ENCODE measurements at places on chromosomes 6 and 20.

DNA sequence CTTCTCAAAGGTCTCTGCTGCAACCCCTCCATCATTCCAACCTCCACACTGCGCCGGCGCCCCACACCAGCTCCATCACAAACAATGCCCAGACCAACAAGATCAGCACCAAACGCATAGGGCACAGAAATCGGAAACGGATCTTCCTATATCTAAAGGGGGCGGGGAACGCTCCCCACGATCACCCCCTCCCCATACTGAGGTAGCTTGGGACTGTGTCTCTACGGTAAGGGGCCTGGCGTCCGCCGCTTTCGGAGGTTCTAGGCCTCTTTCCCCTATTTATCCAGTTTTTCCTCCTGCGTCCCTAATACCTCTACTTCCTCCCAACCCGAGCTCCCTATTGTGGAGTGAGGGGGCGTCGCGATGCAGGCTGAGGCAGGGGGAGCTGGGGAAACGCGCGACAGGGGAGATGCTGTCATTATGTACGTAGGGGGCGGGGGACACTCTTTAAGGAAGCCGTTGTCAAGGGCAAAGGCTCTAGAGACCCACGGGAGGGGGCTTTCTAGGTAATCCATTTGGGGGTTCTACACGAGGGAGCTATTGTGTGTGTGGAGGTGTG is 909 bp downstream of the DNAAF9 start:
- DNase-seq: no peak

DNA sequence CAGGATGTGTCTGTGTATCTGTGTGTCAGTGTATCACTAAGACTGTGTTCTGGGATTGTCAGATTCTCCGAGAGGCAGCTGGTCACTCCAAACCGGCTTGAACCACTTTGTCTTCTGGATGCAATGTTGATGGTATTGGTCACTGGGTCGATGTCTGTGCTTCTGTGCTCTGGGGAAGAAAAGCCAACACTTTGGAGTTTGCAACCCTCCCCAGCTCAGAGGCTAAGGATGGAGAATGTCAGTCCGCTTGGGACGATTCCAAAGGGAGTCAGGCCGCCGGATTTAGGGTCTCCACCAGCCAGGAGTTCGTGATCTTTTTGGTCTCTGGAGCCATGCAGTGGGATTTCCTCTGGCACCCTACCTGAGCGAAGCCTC is 5.2 kb downstream of the MAFB start:
- DNase-seq: no peak

GRCh38 chr6:7025861-7026260 is 81.9 kb upstream of the RREB1 start:
- DNase-seq: no peak

DNA sequence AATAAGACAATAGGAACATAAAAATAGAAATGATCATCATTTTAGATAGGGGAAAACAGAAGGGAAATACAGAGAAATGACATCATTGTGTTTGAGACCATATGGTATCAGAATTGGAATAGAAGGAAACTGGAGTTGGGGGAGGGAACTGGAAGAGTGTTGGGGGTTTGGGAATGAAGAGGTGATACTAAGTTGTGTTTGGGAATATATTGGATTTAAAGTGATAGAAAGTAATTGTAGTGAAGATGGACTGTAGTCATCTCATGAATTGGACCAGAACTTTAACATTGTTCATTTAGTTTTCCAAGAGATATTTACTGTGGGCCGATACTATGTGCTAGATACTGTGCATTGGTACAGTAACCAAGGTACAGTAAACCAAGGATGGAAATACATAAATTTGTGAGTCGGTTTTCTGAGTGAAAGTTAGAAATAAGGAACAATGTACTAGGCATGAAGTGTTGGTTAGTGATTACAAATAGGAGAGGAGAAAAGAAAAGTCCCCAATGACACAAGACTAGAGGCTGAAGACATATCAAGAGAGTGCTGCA is 32.3 kb downstream of the KCNQ5 start:
- DNase-seq: no peak

DNA sequence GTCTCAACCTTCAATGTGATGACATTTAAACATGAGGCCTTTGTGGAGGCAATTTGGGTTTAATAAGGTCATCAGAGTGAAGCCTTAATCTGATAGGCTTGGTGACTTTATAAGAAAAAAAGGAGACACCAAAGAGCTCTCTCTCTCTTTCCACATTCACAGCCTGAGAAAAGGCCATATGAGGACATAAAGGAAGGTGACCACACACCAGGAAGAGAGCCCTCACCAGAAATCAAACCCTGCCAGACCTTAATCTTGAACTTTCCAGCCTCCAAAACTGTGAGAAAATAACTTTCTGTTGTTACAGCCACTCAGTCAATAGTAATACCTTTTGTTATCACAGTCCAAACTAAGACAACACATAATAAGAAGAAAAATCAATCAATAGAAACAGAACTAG is 47.7 kb downstream of the COL12A1 start:
- no peak for DNase-seq

DNA sequence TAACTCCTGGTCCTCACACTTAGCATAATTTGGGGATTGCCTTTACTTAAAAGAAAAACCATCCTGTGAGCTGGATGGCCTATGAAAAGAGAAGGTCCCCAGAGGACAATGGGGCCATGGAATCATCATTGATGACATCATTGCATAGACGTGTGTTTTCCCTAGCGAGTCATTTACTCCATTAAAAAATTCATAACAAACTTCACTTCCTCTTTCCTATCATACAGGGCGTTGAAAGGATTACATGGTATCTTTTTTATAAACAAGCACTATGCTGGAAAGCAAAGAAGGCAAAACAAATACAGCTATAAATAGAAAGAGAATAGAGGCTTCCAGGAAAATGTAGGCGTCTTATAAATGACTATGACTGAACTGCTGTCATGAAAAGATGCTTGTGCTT is 11.3 kb upstream of the COL12A1 start:
- DNase-seq: no peak

- DNase-seq: no peak
Measured at GRCh38 chr6:110400208-110400607, 15.2 kb downstream of the DDO start.

GRCh38 chr6:4751823-4752464 is 24.3 kb upstream of the CDYL start:
- no peak for DNase-seq

GRCh38 chr6:3455569-3456394 is 1.1 kb downstream of the SLC22A23 start:
- no peak for DNase-seq

GRCh38 chr6:148538261-148539190 is 195.9 kb downstream of the SASH1 start:
- peak; percentile 38 for DNase-seq

- no peak for DNase-seq
Measured at GRCh38 chr20:16552015-16552414, 21.2 kb downstream of the KIF16B start.

DNA sequence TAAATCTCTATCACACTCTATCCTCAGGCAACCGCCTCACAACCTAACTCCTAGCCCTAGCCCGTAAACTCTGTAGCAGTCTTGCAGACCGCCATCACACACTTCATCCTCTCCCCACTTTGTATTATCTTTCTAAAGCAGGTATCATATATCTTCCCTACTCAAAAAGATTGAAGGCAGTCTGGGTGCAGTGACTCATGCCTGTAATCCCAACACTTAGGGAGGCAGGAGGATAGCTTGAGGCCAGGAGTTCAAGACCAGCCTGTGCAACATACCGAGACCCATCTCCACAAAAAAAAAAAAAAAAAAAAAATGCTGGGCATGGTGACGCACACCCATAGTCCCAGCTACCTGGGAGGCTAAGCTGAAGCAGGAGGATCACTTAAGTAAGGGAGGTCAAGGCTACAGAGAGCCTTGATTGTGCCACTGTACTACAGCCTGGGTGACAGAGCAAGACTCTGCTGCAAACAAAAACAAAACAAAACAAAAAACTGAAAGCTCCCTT is 22.9 kb downstream of the RANBP9 start:
- no peak for DNase-seq

GRCh38 chr20:25310921-25311728 is 63.2 kb downstream of the PYGB start:
- DNase-seq: no peak

DNA sequence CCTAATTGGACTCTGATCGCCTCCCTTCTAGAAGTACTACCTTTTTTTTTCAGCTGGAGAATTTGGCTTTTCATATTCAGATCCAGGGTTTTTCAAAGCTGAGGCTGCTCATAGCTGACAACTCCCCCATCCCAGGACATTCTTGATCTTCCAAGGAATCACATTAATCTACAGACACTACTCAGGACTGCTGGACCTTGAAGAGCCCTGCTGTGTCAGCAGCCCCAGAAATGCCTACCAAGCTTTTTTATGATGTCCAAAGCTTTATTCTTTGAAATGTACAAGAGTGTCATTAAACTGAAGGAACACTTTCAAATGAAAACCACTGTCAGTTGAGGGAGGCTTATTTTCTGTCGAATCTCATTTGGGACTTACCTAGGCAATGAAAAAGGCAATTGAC is 704.1 kb downstream of the PTPRT start:
- no peak for DNase-seq

Data from coronary artery (tissue), 2 donors.